ENCODE measurements at places on chromosomes 6 and 20.

DNA sequence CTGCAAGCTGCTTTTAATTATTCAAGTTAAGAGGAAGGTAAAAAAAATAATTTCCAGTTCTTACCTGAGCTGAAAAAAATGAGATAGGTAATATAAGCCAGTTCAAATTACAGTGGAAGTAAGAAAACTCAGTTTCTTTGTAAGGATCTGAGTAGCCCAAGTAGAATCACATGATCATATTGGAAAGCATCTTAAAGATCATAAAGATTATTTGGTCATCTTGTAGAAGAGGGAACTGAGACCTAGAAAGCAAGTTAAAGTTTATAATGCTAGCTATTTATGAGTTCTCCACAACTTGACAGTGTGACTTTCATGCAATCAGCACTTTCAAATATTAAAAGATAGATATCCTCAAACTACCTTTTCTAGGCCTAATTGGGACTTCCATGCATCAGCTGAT is 80.5 kb downstream of the FARS2 start:
- DNase-seq = no peak

DNA sequence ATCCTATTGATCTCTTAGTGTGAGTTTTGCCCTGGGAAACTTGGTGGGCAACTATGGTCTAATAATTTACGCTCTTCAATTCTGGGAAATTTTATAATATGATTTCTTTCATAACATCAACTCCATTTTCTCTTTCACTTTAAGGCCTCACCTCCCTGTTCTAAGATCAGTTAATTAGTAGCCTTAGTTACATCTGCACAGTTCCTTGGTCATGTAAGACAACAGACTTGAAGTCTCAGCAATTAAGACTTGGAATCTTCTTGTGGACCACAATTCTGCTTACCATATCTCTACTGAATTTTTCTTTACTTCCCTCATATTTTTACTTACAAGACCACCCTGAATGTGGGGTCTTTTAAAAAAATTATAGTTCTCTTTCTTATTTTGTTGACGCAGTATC is 8.7 kb downstream of the ENPP3 start:
- DNase-seq = no peak

- DNase-seq = no peak
Measured at GRCh38 chr6:107535626-107536025, 45.7 kb downstream of the SOBP start.

- DNase-seq = no peak
Measured at GRCh38 chr20:62503401-62504178, 27.8 kb upstream of the GATA5 start.

DNA sequence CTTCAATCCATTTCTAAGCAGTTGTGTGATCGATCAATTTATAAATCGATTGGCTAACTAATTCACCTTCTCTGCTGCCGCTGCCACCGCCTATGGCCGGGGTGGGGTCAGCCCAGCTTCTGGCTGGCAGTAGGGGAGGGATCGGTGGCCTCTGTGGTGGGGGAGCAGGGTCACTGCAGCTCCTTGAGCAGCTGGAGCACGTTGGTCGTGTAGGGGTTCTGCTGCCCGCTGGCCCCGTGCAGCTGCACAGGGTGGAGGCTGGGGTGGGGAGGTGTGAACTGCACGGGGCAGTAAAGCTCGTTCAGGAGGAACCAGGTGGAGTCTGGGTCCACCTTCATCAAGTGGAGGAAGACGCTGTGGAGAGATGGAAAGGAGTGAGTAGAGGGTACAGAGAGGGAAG is 50.0 kb downstream of the TTI1 start:
- no peak for DNase-seq

DNA sequence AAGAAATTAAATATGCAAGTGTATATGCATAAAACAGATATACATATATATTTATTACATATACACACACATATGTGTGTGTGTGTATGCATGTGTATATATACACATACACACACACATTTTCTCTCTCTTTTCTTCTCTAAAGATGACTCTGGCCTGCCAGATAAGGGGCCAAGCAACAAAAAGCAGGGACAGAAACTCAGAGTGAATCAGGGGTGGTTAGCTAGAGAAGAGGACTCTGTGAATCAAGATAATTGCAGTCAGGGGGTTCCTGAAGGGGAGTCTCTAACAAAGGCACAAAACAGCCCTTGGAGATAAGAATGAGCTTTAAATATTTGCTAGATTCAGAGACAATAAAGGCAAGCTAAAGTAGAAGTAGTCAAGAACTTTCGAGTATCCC is 650.5 kb downstream of the UTRN start:
- no peak for DNase-seq

DNA sequence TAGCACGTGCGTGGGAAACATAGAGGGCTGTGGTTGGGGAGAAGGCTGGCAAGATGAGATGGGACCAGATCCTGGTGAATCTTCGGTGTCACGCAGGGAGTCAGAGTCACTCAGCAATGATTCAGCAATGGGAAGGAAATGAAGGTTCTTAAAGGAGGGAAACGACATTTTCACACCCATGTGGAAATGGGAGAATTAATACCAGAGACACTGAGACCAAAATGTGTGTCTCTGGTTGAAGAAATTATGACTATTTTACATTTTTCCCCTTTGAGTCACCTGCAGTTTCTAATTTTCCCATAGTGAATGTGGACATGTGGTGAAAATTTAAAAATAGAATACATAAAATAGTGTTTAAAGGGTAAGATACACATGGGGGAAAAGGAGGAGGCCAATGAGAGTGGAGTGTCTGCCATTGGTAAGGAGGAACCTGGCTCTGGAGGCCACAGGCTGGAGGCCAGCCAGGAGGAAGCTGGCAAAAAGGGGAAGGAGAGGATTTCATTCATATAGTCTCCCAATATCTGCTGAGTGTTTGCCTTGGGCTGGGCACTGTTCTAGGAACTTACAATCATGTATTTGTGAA is 17.5 kb downstream of the NRN1 start:
- peak; percentile 96 for DNase-seq

DNA sequence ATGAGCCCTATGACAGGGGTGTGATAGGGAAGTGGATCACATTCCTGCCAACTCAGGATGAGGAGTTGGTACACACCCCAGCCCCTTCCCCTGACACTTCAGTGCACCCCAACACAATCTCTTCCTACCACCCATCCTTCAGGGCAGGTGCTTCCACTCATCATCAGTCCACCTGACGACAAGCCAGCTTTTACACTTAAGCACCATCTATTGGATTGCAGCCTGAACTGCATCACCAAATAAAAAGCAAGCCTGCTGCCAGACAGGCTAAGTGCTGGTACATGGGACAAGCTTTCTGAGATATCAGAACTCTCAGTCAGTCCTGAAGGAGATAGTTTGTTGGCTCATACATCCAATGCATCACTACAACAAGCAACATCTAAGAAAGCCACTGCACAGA is 69.0 kb upstream of the TMEM200A start:
- no peak for DNase-seq

- peak; percentile 17 for DNase-seq
Measured at GRCh38 chr6:109961611-109962041, 16.5 kb upstream of the GPR6 start.

DNA sequence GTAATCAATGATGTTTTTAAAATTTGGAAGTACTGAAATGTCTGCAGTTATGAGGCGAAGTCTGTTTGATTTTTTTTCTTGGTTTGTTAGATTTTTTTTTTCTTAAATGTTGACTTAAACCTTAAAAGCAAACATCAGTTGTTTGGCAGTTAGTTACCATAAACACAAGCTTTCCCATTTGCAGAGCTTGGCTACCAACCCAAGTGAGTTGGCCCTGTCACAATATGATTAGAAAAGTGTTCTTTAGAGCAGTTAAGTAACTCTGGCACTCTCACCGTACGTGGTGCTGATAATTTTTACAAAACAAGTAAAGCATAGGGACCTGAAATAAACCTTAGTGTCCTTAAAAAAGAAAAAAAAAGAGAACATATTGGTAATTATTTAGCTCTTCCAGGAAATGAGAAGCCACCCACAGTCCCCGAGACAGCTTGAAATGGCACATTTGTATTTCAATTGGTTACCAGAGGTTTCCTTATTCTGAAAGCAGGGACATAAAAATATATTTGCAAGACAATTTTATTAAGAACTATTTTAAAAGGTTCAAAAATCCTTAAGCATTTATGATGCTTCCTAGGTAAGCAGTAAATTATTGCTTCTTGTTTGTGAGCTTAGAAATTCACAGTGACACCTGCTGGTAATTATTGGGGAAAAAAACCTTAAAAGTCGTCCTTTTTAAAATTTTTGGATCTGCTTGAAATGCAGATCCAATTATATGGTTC is 3.9 kb downstream of the HEY2 start:
- peak; percentile 26 for DNase-seq

DNA sequence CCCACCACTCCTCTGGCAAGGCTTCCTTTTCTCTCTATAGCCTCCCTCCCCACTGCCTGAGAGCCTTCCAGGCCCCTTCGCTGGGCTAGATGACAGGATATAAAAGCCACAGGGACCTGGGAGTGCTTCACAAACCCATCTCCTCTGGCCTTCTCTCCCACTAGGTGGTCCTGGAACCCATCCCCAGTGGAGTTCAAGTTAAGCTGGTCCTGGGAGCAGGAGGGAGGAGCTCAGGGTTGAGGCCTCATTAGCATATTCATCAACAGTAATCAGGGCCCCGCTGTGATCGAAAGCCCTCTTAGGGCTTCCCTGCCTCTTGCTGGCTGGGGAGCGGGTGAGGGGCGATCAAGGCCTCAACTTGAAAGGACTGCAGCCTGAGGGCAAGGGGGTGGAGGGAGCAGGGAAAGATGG is 9.1 kb downstream of the EBF4 start:
- no peak for DNase-seq

DNA sequence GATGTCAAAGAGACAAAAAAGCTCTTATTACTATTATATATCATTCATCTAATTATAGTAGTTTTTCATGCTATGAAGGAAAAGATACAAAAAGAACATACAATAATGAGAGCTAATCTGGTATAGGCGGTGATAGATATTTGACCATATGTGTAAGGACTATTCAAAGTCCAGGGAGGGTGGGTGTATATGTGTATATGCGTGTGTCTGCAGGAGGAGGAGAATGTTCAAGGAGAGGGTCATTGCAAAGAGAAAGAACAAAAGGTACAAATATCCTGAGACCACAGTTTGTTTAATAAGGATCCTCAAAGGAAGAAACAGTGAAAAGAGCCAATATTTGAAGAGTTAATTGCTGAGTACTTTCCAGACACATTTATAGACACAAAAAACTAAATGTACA is 1288.6 kb upstream of the CITED2 start:
- no peak for DNase-seq

GRCh38 chr6:100268326-100268725 is 196.4 kb downstream of the SIM1 start:
- DNase-seq = peak; percentile 64

DNA sequence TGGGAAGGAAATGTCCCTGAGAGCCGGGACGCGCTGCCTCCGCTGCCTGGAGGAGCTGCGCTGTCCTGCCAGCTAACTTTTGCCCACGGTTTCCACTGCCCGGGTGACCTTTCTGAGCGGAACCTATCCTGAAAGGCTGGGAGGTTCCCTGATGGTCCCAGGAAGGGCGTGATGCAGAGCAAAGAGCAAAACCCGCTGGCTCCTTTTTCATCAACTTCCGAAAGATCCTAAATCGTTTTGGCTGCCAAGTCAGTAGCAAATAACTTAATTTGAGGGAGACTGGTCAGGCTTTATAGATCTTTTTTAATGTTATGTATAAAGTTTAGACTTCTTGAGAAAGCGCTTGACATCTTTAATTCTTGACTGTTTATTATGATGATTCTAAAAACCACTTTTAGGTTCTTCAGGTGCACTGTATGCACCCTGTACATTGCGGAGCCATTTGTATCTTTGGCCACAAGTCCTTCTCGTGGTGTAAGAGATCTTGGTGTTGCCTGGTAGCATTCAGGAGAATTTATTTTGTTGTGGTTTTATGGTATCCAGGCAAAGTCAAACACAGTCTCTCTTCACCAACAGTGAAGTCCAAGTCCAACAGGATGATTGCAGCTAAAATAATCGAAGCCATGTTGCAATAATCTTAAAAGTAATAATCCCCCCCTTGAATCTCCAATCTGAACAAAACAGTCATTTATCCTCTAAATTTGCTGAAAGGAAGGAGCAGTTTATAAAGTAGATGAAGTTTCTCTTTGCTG is at the start of gene SYNE1:
Gene SYNE1 (minus strand): TSS at position 67 of the 752 bp plus-strand sequence. CDS start 9,031 bp downstream, outside the sequence.
- DNase-seq = no peak
